ENCODE measurements at places on chromosomes 11 and 22. TPM values are rescaled to one million over a fixed set of nuclear protein-coding genes. Genes with fewer than 3 reads are reported as not detected.

GRCh38 chr11:5242208-5242607 is 7.4 kb downstream of the HBG1 start:
- no peak for DNase-seq
- H3K36me3 ChIP-seq = no peaks in the 10 kb centered on the region
- no peaks in the 10 kb centered on the region for H3K27me3 ChIP-seq
- no peaks in the 10 kb centered on the region for H3K4me1 ChIP-seq
- no peak overlapping the region for H3K27ac ChIP-seq

- H3K27me3 ChIP-seq = peaks cover 13% of the 10 kb centered on the region
- H3K4me1 ChIP-seq = no peaks in the 10 kb centered on the region
- H3K4me3 ChIP-seq = no peak overlapping the region
Observed at GRCh38 chr11:70072861-70073755, 5.0 kb upstream of the ANO1 start.

DNA sequence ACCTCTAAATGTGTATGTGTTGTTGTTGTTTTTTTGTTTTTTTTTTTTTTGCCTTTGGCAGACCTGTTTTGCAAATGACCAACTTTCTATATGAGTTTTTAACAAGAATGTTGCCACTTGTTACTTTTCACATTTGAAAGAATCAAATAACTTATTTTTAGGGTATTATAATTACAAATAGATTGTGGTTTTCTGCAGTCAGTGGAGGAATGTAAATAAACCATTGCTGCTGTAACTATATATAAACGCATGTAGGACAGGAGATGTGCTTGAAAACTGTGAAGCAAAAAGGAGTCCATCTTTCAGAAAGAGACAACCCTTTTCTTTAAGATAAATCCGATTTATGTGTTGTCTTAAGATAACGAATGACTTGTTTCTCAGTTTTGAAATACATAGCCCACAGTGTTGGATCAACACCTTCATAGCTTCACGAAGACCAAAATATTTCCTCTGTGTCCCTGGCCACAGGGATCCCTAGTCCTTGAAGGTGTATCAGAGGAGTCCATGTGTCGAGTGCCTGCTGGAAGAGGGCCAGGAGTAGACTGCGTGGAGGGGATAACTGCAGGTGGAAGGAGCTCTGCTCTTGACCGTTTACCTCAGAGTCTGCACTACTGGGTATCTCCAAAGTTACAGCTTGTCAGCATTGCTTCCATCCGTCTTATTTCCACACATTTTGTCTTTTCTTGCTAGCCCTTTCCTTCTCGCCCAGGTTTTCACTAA is 24.7 kb downstream of the TNRC6B start:
- H3K36me3 ChIP-seq = no peaks in the 10 kb centered on the region
- peaks cover 6% of the 10 kb centered on the region for H3K27me3 ChIP-seq
- H3K27ac ChIP-seq = no peak overlapping the region
- no peak for DNase-seq
- peaks cover 38% of the 10 kb centered on the region for H3K4me1 ChIP-seq

DNA sequence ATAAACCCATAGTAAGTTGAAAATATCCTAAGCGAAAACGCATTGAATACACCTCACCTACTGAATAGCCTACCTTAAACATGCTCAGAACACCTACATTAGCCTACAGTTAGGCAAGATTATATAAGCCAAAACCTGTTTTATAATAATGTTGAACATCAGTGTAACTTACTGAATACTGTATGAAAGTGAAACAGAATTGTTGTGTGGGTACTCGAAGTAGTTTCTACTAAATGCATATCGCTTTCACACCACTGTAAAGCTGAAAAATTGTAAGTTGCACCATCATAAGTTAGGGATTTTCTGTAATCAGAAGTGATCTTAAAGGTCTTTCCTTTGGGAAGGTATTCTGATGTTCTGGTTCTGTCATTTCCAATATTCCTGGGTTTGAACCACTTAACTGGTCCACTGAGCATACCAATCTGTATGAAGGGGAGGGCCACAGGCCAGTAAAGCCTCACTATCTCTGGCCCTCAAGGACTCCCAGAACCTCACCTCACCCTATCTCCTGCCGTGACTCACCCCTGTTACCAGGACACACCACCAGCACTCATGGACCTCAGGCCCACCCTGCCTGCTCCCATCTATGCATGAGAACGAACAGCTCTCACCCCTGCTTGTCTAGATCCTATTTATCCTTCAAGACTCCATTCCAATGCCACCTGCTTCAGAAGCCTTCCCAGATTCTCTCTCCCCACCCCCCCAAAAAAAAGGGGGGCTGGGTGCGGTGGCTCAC is 70.0 kb downstream of the NAT10 start:
- no peak overlapping the region for H3K27ac ChIP-seq
- peak overlapping the region; percentile 40 for H3K4me3 ChIP-seq
- DNase-seq = no peak
- no peaks in the 10 kb centered on the region for H3K36me3 ChIP-seq
- H3K4me1 ChIP-seq = peaks cover under 1% of the 10 kb centered on the region

Gene BLID
- total RNA-seq = not detected

DNA sequence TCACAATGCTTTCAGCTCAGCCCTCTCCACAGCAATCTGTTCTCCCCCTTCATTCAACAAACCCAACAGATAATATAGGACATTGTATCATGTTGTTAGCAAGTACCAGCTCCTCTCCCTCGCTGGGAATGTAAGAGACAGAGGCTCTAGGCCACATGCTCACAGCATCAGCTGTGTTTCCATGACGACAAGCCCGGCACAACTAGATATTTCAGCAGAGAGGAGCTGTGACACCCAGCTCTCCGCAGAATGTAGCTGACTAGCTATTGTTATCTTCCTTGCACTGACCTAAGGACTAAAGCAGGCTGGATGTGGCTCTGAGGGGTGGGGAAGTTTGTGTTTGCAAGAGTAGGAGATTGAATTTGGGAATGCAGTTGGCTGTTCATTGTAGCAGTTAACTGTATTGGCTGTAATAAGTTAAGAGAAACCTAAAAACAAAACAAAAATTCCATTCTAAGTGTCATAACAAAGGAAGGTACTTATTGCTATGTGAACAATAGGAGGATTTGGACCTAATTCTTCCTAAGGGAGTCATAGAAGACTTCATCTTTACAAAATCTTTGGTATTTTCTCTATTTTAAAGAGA is 28.0 kb upstream of the RRAS2 start:
- H3K27ac ChIP-seq = no peak overlapping the region
- H3K4me1 ChIP-seq = peaks cover 8% of the 10 kb centered on the region
- no peak overlapping the region for H3K4me3 ChIP-seq

DNA sequence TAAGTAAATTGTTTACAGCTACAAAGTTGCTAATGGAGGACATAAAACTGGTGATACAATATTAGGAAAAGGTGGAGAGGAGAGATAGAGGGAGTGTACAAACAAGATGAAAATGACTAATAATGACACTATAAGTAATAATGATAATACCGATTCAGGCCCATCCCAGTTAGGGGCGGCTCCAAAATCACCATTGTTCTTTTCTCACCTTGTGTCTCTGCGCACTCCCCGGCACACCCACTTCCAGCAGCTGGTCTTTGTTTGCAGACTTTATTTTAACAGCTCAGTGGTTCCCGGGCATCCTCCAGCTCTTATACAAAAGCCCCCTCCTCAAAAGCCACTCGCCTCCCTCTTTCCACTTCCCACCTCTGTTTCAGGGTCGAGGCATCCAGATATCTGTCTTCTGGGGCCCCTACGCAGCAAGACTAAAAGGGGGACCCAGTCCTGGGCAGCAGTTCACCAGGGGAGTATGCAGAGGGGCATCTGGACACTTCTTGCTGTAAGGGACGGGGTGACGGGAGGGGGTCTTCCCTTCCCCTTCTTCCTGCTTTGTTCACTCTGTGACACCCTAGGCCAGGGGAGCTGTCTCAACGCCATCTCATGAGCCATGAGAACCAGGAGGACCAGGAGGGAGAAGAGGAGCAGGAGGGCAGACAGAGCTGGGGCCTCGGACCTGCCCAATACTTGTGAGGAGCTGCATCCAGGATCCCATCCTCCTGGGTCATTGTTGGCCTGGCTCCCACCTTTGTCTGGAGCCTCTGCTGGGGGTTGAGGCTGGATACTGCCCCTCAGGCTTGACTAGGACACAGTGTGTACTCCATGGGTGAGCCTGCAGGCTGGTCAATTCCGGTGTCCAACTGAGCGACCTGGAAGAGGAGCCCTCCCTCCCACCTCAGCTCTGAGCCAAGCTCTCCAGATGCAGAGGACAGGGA is 2.7 kb downstream of the APOL2 start:
- H3K4me1 ChIP-seq = peaks cover 4% of the 10 kb centered on the region
- DNase-seq = no peak
- no peak overlapping the region for H3K4me3 ChIP-seq
- no peaks in the 10 kb centered on the region for H3K27me3 ChIP-seq
- H3K36me3 ChIP-seq = peaks cover 9% of the 10 kb centered on the region

Gene PATE2
- not detected for total RNA-seq

DNA sequence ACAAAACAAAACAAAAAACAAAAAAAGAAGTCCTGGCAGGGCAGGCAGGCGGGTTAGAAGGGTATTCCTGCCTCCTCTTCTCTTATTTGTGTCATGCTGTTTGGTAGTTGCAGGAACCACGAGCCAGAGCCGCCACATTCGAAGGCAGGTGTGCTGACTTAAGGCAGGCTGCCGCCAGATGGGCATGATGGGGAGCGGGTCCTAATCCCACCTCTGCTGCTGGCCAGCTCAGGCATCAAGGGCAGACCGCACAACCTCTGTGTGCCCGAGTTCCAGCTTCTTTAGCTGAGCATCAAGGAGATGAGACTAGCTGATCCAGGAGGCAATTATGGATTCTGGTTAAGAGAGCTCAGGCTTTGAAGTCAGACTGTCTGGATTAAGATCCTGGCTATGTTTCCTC is 12.1 kb downstream of the OAF start:
- H3K4me1 ChIP-seq = no peaks in the 10 kb centered on the region
- H3K36me3 ChIP-seq = no peaks in the 10 kb centered on the region
- peaks cover 17% of the 10 kb centered on the region for H3K27me3 ChIP-seq
- H3K27ac ChIP-seq = no peak overlapping the region
- DNase-seq = no peak
- H3K4me3 ChIP-seq = no peak overlapping the region

Gene LGALS12
- not detected for total RNA-seq

Gene GLYATL2
- total RNA-seq = 0.83 TPM

DNA sequence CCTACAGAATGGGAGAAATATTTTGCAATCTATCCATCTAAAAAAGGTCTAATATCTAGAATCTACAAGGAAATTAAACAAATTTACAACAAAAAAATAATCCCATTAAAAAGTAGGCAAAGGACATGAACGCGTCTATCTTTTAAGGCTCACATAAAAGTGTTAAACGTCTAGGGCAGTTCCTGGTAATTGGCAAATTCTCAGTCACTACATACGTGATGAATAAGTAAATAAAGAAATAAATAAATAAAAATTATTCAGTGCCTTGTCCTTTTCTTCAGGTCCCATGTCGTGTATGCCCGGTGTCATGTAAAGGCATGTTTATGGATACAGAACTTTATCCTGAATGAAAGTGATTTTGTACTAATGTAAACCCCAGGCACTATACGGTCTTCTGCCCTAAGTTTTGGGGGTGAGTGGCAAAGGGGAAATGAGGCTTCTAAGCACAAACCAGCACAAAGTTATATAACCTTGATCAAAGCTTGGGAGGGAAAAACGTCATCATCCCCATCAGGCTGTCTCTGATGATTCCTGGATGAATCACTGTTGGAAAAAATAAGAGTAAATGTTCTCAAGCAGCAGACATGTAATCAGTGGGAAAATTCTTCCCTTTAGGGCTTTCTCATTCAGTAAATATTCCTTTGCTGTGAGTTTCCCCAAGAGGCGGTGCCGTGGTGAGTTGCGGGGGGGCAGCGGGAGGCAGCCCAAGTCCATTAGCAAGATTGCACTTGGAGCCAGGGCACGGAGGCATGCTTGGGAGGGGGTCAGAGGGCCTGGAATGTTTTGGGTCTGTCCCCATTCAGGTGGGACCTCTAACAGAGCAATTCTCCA is 30.4 kb upstream of the MICAL2 start:
- peaks cover 5% of the 10 kb centered on the region for H3K36me3 ChIP-seq
- H3K4me1 ChIP-seq = no peaks in the 10 kb centered on the region
- no peak overlapping the region for H3K27ac ChIP-seq
- DNase-seq = no peak
- no peaks in the 10 kb centered on the region for H3K27me3 ChIP-seq

Gene SLC25A18
- 6.4 TPM for total RNA-seq

- H3K27ac ChIP-seq = peak overlapping the region; percentile 9
- no peak overlapping the region for H3K4me3 ChIP-seq
- H3K4me1 ChIP-seq = peaks cover 18% of the 10 kb centered on the region
- DNase-seq = no peak
- no peaks in the 10 kb centered on the region for H3K36me3 ChIP-seq
Observed at GRCh38 chr22:42418811-42419242, 13.4 kb downstream of the NFAM1 start.

DNA sequence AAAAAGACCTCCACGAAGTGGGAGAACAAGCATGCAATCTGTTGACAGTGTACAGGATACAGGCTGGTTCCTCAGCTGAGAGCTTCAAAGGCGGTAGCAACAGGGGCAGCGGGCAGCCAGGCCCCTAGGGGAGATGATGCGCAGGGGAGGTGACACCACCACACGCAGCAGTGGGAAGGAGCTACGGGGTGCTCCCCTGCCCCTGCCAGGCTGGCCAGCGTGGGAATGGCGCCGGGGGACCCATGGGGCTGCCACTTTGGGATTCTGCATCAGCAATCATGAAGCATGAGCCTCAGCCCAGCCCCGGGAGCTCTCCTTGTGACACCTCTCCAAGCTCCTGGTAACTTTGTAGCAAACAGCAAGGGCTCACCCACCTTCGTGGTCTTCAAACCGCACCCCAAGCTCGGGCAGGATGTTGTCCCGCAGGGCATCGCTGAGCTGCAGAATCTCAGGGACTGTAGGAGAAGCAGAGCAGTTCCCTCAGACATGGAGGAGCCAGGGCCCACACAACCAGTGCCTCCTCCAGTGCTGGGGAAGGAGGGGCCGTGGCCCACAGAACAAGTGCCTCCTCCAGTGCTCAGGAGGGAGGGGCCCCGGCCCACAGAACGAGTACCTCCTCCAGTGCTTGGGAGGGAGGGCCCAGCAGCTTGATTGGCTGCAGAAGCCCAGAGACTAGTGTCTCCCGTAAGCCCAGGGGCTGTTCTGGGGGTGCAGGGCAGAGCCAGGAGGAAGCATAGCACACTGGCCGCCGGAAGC is 14.6 kb upstream of the NAP1L4 start:
- H3K27ac ChIP-seq = no peak overlapping the region
- DNase-seq = no peak
- peaks cover 3% of the 10 kb centered on the region for H3K27me3 ChIP-seq
- peaks cover 11% of the 10 kb centered on the region for H3K4me1 ChIP-seq
- H3K36me3 ChIP-seq = peaks cover 4% of the 10 kb centered on the region

DNA sequence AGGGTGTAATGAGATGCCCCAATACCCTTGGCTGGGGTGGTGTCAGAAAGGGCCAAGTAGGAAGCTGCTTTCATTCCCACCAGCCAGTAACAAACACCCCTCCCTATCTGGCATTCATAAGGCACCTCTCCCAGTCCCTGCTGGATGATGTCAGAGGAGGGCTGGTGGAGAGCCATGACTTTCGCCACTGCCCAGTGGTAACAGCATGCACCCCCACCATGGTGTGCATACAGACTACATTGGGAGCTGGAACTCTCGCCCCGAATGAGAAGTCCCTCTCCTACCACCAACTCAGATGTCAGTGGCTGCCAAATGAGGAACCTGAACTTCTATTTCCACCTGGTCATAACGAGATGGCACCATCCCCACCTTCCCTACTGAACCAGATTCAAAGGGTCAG is 73.3 kb downstream of the SGSM3 start:
- no peak overlapping the region for H3K27ac ChIP-seq
- no peak for DNase-seq
- H3K4me3 ChIP-seq = no peak overlapping the region
- peaks cover 8% of the 10 kb centered on the region for H3K36me3 ChIP-seq
